ENCODE measurements at places on chromosomes 5 and 9.

GRCh38 chr5:18984559-18985080 lies 1003.4 kb downstream of the CDH18 start:
- DNase-seq = no peak

GRCh38 chr5:21680196-21680595 lies 1172.9 kb downstream of the CDH12 start:
- no peak for DNase-seq

DNA sequence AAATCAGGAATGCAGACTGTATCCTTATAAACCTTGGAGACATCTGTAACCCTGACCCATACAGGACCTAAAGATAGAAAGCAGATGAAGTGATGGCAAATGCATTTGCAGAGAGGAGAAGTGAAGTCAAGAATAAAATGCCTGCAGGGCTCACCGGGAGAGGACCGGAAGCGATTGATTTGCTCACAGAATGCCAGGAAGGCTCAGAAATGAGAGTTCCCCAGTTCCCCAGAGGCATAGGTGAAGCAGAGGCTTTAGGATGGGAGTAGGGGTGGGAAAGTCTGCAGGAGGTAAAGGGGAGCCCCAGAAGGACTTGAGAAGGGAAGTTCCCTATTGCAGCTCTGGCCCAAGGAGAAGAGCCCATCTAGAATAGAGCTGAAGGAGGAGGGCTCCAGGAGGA lies 63.9 kb upstream of the TNFAIP8 start:
- no peak for DNase-seq

DNA sequence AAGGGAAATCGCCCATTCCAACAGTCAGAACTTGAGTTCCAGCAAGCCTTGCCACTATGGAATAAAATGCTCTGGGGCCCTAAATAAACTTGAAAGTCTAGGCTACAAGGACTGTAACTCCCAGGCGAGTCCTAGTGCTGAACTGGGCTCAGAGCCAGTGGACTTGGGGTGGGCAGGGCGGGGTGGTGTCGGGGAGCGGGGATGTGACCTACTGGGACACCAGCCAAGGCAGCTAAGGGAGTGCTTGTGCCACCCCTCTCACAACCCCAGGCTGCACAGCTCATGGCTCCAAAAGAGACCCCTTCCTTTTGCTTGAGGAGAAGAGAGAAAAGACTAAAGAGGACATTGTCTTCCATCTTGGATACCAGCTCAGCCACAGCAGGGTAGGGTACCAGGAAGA lies 61.5 kb downstream of the MEIKIN start:
- DNase-seq = no peak

DNA sequence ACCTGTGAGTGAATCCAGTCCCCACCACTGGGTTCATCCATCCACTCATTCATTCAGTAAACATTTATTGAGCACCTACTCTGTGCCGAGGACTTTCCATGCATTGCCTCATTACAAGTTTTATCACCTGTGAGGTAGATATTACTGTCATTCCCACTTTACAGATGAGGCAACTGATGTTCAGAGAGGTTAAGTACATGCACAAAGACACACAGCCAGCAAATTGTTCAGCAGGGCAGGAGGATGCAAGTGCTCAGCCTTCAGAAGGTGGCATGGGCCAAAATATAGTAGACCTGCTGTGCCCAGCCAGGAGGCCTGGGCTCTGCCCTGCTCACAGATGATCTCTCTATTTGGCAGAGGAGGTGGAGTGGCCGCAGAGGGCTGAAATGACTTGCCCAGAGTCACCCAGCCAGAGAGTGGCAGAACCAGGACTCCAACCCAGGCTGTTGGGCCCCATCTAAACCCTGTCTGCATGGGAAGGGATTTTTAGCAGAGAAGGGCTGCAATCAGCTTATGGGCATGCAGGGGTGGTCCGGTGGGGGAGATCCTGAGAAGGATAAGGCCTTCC lies 7.6 kb upstream of the NEURL1B start:
- DNase-seq = peak; percentile 23

DNA sequence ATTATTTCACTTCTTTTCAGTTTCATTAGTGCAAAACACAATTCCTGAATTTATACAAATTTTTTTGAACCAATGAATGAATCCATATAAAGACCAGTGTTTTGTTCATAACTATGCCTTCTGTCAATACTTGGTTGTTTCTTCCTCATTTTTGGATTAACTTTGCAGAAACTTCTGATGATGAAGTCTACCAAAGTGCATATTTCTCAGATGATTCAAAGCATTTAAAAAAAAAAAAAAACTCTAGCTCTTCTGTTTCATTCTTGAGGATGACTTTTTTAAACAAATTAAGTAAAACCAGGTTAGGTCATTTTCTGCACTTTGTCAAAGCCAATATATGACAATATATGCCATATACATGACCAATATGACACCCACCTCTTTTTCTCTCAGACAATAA lies 92.6 kb downstream of the CHSY3 start:
- DNase-seq = no peak

GRCh38 chr9:30078195-30078594 lies 2306.2 kb upstream of the ACO1 start:
- DNase-seq = no peak

GRCh38 chr5:135189024-135189423 lies 155.0 kb upstream of the PITX1 start:
- no peak for DNase-seq

DNA sequence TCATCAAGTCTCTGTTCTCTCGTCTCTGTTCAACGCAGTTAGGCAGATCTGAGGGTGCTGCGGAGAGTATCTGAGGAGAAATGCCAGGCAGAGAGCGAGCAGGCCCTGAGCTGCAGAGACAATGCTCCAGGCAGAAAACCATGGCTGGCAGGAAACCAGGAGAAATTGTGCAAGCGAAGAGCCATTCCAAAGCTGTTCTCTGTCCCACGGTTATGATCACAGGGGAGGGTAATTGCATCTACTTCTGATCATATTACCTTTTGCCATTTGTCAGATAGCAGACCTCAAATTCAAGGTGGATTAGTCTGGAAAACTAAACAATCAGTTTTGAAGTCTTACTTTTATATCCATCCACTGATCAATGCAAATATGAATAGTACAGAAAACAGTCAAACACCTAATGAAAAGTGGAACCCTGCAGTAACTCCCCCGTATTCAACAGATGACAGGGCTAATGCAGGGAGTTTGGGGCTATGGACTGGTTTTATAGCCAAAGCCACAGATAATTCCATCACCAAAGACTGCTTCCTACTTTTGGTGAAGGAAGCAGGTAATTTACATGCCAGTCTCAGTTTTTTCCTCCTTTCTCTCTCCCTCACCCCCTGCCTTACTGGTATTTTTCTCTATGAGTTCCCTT lies 228.0 kb downstream of the DCP2 start:
- DNase-seq = no peak

- peak; percentile 72 for DNase-seq
These were observed 293.9 kb downstream of the ZSWIM6 start for GRCh38 chr5:61625681-61626621.

DNA sequence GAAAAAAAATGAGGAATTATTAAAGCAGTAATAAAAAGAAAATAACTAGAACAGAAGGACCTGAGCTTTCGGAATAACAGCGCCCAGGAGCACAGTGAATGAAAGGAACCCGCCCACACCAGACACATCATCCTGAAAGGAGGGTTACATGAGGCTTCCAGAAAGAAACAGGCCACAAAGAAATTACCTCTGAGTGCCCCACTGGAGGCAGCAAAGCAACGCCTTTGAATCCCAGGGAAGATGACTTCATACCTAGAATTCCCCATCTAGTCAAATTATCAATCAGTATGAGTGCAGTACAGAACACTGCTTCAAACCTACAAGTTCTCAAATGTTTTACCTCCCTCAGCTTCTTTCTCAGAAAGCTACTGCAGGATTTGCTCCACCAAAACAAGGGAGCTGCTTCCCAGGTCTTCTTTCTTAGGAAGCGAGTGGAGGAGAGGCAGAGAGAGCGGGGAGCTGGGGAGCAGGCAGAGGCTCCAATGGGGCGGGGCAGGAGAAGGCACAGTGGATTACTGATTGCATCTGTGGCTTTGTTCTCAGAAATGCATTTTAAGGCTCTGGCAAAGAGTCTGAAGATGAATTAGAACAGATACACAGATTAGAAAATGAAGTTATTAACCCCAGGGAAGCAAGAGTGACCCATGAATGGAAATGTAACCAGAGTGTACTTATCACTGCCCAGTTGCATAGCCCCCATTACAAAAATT lies 87.1 kb downstream of the SEMA4D start:
- DNase-seq = no peak

DNA sequence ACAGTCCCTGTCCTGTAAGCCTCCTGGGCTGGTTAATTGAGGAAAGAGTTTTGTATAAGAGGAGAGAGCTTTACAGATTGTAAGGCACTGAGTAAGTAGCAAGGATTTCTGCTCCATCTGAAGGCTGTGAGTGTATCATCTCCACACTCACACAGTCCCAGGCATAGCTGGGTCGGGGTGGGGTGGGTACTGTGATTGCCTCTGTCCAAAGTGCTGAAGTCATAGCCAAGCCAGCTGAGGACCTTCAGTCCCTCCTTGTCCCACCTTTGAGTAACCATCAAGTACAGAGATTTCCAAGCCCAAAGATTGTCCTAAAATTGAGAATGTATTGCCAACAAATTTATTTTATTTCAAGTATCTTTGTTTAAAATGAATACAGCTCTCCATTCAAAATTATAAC lies 5.5 kb upstream of the DNAJB5 start:
- DNase-seq = peak; percentile 69

- no peak for DNase-seq
These were observed 442.9 kb upstream of the SGCD start for GRCh38 chr5:155884041-155884440.

- no peak for DNase-seq
These were observed 78.1 kb downstream of the CEMIP2 start for GRCh38 chr9:71690063-71690688.

- no peak for DNase-seq
These were observed 65.3 kb downstream of the OLFM1 start for GRCh38 chr9:135152614-135153334.

DNA sequence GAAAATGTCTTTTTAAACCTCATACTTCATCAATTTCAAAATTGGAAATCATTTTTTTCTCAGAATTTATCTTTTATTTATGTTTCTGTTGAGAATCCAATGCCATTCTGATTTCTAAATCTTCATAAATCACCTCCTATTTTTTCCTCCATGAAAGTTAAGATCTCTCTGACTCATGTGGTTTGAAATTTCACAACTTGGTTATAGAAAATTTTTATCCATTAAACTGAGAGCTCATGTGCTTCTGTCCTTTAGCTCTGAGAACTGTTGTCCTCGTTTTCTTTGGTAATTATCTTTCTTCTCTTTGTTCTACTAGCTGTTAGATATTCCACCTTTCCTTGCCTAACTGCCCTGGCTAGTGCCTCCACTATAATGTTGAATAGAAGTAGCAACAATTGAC lies 1.5 kb upstream of the RNF180 start:
- no peak for DNase-seq

GRCh38 chr5:9500625-9501024 lies 45.2 kb downstream of the SEMA5A start:
- no peak for DNase-seq
